Stimulated activated CD4-positive, alpha-beta T cell treated with anti-CD3 and anti-CD28 coated beads, Interleukin-15, amount 100 ng/mL, for 48 hours (primary cell): ENCODE measurements at places on chromosomes 5 and 9.

DNA sequence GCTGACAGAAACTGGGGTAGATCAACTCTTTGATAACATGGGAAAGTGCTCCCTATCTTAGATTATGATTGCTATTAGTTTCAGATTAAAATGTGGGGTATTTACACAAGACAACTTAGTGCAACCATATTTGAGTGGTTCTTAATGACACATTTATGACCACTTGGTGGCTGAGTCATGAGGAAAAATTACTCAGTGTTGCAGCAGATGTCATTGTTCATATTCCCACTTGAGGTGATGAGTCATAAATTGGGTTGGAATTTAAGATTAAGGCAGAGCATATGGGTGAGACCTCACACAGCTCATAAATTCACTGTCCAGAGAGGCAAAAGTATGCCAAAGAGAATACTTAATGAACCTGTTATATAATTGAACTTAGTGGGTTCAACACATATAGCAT lies 408.3 kb downstream of the DMRT2 start:
- DNase-seq: no peak

- no peak for DNase-seq
Observed at GRCh38 chr9:110050925-110051355, 157.0 kb downstream of the C9orf152 start.

- DNase-seq: no peak
Observed at GRCh38 chr5:135397084-135397483, 1.9 kb downstream of the MACROH2A1 start.

DNA sequence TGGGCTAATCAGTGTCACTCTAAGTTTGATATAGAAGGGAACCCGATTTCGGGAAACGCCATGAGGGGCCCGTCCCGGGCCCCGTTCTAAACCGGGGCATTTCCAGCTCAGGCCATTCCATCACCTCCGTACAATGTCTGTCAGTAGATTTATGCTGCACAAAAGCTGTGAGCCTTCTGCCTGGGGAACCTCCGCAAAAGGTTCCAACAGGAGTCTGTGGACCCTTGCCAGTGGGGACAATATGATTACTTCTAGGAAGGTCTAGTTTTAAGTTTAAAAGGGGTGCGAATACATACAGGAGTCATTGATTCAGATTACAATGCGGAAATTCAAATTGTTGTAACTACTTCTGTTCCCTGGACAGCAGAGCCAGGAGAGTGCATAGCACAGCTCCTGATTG lies 57.6 kb downstream of the RAPGEF1 start:
- no peak for DNase-seq

GRCh38 chr9:21102305-21102704 lies 24.6 kb upstream of the IFNB1 start:
- no peak for DNase-seq

GRCh38 chr5:142894749-142895148 lies 124.6 kb downstream of the ARHGAP26 start:
- DNase-seq: no peak

GRCh38 chr5:87195616-87196015 lies 72.1 kb upstream of the RASA1 start:
- no peak for DNase-seq

DNA sequence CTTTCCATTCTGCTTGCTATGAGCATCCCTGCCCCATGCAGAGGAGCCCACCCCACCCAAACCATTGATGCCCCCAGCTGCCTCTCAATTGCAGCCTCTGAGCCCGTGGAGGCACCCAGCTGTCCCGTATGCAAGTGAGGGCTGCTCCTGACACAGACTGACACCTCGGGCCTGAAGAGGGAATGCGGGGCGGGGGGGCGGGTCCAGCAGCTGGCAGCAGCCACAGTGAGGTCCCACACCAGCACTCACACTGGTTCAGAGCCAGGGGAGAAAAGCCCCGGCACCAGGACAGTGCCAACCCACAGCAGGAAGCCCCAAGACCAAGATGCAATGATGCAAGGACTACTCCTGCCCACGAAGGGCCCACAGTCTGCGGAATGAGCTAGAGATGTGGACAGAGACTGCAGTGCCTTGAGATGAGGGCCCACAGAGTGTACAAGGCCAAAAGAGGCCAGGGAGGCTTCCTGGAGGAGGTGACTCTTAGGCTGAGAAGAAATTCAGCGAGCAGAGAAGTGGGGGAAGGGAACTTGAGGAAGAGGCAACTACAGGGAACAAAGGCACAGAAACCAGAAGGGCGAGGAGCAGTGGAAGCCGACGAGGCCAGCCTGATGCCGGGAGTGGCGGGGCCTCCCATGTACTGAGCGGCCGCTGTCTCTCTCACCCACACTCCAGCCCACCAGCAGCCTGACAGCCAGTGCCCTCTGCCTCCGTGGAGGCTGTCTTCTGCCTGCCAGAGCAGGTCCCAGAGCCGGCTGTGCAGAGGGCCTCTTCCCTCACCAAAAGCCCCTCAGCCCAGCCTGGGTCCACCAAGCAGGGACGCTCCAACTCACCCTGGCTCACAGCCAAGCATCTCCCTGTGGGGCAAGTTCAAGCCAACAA lies 9.2 kb downstream of the EEIG1 start:
- DNase-seq: no peak

DNA sequence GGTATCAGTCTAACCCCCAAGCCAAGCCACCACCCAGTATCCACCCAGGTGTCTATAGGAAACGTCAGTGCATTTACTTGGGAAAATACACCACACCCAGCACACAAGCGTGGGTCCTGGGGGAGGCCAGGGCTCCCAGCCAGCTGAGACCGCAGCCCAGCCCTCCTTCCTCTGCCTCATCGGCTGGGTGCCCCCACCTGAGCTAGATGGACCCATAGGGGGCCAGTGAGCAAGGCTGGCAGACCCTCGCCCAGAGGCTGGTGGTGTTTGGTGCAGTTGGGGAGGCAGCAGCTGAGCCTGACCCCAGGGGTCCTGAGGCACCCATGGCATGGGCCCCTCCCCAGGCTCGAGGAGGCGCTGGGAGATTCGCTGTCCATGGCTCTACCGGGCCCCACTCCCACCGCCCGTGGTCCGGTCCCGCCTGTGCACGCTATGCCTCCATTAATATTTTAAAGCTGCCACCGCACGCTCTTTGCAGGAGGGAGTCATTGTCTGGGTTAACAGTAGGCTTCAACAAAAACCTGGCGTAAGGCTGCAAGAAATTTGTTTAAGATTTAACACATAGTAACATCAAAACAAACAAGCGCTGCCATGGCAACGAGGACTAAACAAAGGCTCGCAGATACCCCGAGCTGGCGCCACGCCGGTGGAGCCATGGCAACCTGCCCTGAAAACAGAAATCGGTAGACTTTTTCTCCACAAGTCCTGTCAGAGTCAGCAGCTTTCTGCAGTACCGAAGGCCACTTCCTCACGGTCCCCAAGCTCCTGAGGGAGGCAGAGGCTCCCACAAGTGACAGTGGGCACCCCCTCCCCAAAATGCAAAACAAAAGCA lies 20.6 kb downstream of the TPPP start:
- DNase-seq: peak; percentile 41

DNA sequence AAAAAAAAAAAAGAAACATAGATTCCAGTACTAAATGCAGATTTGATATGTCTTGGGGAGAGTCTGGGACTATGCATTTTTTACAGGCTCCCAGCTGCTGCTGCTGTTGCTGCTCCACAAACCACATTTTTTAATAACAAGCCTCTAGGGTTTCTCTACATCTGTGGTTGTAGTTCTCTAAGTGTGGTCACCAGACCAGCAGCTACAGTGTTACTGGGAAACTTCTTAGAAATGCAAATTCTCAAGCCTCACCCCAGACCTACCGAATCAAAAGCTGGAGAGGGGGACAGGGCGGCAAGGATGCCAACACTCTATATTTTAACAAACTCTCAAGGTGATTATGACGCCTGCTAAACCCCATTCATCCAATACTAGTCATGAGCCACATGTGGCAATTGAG lies 293.4 kb upstream of the PTGER4 start:
- DNase-seq: no peak

DNA sequence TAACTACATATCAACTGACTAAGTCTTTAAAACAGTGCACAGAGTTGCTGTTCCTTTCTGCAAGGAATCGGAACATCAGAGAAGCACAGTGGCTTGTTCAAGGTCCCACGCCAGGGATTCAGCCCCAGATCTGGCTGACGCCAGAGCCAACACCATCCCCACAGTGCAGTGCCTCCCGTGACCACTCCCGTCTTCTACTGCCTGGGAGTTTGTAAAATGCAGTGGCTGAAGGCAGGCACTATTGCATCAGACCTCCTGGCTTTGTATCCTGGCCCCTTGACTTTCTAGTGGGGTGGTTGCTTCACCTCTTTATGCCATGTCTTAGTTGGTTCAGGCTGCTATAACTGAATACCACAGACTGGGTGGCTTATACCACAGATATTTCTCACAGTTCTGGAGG lies 131.0 kb downstream of the NSG2 start:
- DNase-seq: no peak

GRCh38 chr5:1315018-1315708 lies 20.3 kb upstream of the TERT start:
- DNase-seq: no peak

- DNase-seq: no peak
Observed at GRCh38 chr9:109319626-109320241, 1.1 kb downstream of the EPB41L4B start.

DNA sequence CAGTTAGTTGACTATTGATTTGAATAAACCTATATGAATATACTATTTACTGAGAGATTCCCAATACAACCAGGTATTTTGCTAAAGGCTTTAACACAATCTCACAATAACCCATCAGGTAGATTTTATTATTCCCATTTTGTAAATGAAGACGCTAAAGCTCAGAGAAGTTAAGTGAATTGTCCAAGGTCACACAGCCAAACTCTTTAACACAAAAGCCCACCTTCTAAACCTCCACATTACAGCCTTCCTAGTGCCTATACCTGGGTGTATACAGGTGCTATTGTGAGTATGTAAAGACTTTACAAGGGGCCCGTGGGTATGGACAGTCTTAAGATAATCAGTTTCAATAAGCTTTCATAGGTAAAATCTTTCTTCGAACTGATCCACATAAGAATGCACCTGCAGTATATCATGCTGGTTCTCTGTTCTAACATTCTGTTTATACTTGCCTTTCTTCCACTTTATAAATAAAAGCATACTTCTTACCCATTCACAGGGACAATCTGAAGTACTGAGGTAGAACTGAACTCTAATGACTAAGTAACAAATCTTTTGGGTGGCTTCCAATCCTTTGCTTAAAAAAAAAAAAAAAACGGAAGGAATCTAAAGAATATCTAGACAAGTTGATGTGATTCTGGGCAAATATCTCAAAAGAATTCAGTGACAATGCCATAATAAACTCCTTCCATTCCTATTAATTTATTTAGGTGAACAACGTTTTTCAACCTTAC lies 59.1 kb downstream of the PJA2 start:
- DNase-seq: no peak

DNA sequence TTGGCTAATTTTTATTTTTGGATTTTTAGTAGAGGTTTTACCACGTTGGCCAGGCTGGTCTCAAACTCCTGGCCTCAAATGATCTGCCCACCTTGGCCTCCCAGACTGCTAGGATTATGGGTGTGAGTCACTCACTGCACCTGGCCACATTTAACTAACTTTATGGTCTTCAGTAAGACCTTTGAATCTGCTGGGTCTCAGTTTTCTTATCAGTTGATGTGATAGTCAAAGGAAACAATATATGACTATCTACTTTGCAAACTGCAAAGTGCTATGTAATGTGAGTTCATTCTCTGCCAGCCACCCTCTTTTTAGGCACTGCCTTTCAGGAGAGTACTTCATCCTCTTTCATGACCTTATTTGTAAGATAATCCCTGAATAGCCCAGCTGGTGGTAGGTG lies 474.7 kb downstream of the PDE4D start:
- no peak for DNase-seq

DNA sequence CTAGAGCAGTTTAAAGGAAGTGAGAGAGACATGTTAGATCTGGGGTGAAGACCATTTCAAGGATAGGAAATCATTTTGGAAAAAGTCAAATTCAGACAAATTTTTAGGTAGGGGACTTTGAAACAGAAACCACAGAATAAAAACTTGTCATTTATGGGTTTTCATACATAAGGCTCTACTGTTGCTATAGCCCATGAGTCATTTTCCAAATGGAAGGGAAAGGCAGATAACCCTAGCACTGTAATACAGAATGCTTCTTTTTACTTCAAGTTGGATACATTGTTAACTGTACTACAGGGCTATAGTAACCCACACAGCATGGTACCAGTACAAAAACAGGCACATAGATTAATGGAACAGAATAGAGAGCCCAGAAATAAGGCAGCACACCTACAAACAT lies 455.4 kb downstream of the EBF1 start:
- DNase-seq: no peak

DNA sequence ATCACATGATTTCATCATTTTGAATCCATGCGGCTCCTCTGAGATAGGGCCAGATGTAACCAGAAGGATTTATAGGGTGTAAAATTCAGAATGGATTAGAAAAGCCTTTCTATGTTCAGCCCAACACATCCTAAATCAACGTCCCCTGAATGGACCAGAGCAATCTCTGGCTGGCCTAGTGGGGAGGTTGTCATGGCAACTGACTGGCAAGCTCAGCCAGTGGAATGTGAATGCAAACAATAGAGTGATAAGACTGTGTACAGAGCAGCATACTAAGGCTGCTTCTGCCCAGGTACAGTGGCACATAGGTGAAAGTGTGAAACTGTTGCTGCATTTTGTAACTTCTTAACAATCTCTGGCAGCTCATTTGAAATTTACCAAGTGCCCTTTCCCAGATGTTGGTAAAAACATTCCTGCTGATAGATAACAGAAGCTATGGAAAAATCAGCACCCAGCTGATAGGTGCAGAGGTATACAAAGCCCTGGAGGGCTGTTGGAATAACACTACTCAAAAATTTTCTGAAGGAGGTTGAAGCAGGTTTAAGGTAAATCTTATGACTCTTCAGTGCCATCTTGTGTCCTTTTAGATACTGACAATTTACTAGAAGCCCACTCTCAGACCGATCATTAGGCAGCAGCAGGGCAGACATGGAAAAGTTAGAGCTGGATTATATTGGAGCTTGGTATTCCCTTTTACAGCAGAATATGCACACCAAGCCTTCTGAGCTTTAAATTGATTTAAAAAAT lies 267.2 kb downstream of the RAB3C start:
- DNase-seq: no peak

GRCh38 chr9:21381448-21382339 lies 3.5 kb downstream of the IFNA2 start:
- no peak for DNase-seq

DNA sequence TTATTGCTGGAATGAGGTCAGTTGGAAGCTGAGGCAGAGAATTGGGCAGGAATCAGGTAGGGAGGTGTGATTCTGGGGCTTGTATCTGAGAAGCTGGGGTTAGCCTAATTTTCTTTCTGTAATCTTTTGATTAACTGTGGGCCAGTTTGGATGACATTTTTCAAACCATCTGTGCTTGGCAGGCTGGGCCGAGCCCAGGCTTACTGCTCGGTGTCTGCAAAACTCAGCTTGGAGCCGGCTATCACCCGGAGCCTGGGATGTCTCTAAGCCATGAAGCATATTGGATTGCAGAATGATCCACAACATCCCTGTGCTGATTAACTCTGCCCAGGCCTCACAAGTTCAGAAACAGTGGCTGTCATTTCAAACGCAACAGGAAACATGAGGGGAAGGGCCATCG lies 26.5 kb downstream of the KCNMB1 start:
- no peak for DNase-seq
